ENCODE measurements at places on chromosomes 6 and 20. TPM values are rescaled to one million over a fixed set of nuclear protein-coding genes. Genes with fewer than 3 reads are reported as not detected.

CST2 gene
- total RNA-seq: not detected

DNA sequence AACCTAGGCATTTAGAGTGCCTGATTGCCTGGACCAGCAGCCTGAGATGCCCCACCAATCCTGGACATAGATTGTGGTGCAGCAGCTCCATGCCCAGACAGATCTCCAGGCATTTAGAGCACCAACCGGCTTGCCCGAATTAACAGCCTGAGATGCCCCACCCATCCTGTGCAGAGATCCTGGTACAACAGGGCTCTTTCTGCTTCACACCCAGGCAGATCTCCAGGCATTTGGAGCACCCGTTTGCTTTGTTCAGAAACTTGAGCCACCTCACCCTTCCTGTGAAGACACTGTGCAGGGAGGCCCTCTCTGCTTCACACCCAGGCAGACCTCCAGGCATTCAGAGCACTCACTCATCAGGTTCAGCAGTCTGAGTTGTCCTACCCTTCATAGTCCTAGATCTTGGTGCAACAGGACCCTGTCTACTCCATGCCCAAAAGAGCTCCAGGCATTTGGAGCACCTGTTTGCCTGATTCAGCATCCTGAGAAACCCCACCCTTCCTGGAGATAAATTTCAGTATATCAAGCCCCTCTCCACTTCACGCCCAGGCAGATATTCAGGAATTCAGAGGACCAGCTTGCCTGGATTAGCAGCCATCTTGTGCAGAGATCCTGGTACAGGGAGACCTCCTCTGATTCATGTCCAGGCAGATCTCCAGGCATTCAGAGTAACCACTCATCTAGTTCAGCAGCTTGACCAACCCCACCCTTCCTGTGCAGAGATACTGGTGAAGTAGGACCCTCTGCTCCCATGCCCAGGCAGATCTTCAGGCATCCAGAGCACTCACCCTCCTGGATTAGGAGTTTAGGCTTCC lies 189.2 kb upstream of the FERMT1 start:
- DNase-seq: no peak

DNA sequence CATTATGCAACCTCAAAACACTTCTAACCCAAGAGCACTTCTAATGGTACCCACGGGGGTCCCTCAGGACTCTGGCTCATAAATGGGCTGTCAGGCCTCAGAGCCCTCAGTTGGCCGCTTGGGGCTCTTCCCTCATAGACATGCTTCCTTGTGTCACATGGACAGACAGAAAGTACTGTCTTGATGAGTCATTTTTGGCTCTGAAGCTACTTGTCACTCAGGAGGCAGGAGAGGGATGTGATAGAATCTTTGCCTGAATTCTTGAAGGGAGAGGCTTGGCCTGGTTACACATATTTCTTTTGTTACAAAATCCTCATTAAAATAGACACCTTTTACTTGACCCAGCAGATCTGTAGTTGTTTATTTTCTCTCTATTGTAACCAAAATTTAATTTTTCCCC lies 15.1 kb upstream of the EDN1 start:
- DNase-seq: no peak

- DNase-seq: no peak
Measured at GRCh38 chr6:89834884-89835792, 5.5 kb downstream of the CASP8AP2 start.

DNA sequence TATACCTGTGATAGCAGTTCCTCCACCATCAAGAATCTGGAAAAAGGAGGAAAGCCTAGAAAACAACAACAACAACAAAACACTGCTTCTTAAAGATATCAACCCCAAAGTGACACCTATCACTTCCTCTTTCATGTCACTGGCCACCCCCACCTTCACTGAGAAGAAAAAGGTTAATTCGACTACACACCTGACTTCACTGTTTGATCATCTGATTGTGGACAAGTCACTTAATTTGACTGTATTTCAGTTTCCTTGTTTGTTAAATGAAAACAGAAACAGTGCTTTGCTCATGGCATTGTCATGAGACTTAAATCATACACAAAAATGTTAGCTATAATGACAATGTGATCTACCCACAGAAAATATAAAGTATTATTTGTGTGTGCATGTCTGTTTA lies 280.6 kb upstream of the SULF2 start:
- no peak for DNase-seq

GRCh38 chr6:85983032-85983659 lies 340.5 kb upstream of the SYNCRIP start:
- DNase-seq: no peak

GRCh38 chr20:10719740-10720385 lies 46.1 kb upstream of the JAG1 start:
- no peak for DNase-seq

GRCh38 chr6:106488494-106489370 lies 128.2 kb downstream of the CRYBG1 start:
- no peak for DNase-seq

GRCh38 chr20:3910853-3911252 lies 21.7 kb downstream of the PANK2 start:
- no peak for DNase-seq

Data from omental fat pad (tissue), 4 donors.